ENCODE measurements at places on chromosomes 7 and 10.
A peak's percentile ranks its signal among the peaks of the same experiment; 100 is the strongest.

- DNase-seq = no peak
Measured at GRCh38 chr10:13822490-13822889, 235.7 kb downstream of the PRPF18 start.

DNA sequence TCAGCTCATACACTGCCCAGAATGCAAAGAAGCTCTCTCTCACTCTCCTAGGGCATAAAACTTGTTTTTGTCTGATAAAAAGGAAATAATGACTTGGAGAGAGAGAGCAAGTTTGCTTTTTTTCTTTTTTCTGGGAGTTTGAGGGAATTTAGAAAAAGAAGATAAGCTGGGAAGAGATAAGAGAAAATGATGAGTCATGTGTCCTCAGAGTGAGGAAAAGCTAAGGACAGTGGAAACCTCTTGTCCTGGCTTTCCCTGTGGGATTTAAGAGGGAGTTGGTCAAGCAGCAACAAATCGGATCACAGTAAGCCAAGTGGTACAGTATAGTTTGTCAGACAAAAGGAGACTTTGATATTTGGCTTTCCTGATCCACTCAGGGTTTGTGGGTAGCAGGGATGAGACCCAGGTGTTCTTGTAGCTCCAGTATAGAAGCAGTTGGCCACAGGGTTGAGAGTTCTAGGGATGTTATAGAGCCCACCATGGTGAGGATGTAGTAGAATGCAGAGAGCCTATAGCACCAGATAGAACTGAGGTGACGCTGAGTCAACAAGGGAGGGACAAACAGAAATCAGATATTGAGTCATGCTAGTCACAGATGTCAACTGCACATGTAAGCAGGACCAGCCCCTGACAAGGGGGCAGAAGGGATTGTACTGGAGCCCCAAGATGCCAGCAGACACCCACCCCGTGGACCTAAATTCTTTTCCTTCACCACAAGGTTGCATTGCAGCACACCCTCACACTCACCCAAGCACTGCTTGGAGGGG, 219.3 kb upstream of the TAC1 start:
- DNase-seq = no peak

- DNase-seq = no peak
Measured at GRCh38 chr7:111138193-111138569, 47.3 kb downstream of the LRRN3 start.

DNA sequence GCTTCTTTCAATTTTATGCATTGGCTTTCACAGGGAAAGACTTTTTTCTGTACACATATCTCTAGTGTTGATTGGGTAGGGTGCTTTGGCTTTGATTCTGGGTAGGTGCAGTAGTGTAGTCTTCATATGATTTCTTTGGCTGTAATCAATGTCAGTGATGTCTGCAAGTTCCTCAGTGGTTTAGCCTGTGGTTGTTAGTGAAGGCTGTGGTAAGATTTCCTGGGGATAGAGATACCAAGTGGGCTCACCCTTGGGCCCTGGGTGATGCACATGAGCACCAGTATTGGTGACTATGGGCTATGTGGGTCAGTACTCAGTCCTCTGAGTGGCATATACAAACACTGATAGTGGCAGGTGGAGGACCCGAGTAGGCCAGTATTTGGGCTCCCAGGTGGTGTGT, 13.0 kb downstream of the GIMAP8 start:
- no peak for DNase-seq

DNA sequence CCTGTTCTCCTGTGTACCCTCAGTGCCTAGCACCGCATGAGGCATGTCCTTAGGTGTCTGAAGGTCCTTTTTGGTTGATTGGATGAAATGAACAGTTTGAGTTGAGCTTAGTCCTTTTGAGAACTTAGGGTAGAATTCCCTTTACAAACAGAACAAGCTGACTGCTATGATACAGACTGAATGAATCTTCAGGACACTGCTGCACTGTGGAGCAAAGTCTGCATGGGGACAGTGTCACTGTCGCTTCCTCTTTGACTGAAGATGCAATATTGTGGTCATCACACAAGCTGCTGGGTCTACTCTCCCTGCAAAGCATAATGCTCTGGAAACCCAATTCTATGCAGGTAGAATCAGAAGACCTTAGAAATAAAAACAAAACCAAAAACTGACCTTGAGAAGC, 8.6 kb upstream of the PLAU start:
- no peak for DNase-seq

- no peak for DNase-seq
Measured at GRCh38 chr10:78895469-78895868, 173.3 kb upstream of the ZMIZ1 start.

DNA sequence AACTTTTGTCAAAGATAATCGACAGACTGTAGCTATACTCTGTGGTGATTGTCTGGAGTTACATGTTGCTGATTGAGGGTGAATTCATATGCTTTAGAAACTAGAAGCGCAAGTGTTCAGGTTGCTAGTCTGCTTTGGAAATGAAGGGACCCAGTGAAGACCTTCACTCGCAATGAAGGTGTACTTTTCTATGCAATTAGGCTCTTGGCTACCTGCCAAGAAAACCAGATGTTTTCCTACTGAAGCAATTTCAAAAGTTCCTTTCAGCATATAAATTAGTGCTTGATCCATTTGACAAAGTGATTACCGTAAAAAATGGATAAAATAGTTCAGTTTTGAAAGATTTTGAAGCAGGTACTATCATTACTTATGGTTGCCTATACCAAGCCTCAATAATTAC, 10.0 kb upstream of the STK31 start:
- DNase-seq = peak; percentile 47

GRCh38 chr7:116540743-116541142, 15.9 kb downstream of the CAV1 start:
- no peak for DNase-seq

DNA sequence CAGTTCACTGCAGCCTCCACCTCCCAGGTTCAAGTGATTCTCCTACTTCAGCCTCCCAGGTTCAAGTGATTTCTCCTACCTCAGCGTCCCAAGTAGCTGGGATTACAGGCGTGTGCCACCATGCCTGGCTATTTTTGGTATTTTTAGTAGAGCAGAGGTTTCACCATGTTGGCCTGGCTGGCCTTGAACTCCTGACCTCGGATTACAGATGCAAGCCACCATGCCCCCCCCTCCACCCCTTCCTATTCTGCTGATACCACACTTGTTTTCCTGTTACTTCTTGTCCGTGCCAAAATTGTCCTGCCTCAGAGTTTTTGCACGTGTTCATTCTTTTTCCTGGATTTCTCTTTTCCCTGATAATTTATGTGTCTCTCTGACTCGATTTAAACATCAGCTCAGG, 62.5 kb downstream of the R3HCC1L start:
- no peak for DNase-seq

DNA sequence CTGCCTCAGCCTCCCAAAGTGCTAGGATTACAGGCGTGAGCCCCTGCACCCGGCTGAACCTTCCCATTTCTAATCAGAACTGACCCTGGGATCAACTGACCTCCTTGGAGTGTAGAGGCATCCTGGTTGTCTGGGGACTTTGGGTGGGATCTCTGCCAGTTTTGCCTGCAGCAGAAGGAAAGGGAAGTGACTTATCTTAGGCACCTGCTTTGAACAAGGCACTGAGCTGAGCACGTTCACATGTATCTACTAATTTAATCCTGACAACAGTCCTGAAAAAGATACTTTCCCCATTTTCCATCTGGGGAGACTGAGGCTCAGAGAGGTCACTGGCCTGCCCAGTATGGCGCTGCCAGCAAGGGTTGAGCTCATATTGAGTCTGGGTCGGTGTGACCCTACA, 153.4 kb downstream of the CUX1 start:
- no peak for DNase-seq

- DNase-seq = no peak
Measured at GRCh38 chr7:41133690-41134299, 569.1 kb downstream of the INHBA start.

- DNase-seq = peak; percentile 67
Measured at GRCh38 chr7:108448584-108449505, 7.4 kb downstream of the NRCAM start.

DNA sequence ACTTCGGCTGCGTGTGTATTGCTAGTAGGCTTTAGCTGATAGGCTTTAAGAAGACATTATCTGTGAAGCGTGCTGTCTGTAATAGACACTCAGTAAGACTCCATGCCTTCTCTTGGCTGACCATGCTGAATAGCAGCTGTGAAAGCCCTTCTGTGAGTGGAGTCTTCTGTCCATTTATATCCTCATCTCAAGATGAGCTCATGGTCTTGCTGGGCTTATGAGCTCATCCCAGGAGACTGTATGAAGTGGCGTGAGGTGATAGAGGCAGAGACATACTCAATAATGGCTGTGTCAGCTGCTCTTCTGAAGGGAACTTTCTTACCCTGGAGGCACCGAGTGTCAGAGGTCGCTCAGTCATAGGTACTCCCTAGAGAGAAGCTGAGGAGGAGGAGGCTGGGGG, 111.5 kb downstream of the SH2D4B start:
- no peak for DNase-seq

- DNase-seq = no peak
Measured at GRCh38 chr7:20193242-20193777, 23.9 kb downstream of the MACC1 start.

DNA sequence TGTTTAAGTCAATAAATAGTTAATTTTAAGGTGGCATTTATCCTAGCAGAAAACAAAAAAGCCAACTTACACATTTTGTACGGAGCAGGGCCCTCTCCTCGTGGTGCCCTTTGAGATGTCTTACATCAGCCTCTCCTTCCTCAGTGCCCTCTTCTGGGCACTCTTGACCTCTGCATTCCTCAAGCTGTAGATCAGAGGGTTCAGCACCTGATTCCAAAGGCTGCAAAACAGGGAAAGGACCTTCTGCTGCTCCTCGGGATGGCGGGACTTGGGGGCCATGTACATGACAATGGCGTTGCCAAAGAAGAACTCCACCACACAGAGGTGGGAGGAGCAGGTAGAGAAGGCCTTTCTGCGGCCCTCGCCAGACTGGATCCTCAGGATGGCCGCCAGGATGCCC, 4.6 kb upstream of the OR2A14 start:
- no peak for DNase-seq

- no peak for DNase-seq
Measured at GRCh38 chr7:115004121-115004520, 82.2 kb downstream of the MDFIC start.

DNA sequence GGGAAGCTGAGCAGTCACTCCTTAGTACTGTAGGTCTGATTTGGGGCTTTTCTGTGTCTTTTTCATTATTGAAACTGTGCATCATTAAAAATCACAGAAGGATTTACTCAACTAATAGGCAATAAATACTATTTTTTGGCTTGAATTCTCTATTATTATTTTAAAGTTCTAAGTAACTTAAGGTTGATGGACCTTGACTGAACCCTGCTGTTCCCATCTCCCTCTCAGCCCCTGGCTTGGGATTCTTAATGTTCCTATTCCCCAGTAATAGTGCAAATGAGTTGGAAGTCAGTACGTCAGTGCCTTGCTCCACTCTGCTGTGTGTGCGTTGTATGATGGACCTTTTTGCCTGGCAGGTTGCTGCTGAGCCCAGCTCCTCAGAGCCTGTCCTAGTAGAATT, 166.3 kb downstream of the SND1 start:
- DNase-seq = no peak

DNA sequence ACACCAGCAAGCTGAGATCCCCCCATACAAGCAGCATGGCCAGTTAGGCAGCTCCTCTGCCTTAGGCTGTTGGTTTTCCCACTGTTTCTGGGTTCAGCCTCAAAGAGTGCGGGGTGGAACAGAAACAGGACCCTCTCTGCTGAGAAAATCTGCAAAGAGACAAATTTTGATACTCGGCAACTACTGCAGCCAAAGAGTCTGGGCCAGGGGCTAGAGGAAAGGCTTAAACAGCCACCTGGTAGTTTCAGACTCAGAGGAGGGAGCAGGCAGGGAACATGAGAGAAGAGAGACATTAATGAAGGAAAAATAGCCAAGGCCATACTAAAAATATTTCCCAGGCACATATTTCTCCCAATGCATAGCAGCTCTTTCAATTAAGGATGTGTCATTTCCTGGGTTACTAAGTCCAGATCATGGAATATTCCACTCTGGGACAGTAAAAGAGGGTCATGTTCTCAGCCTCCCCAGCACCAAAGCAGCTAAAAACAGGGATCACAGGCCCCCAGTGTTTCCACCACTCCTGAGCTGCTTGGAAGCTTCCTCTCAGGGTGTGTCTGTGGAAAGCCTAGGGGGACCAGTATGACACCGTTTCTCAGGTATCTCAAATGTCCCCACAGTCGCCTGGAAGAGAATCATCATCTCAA, 29.8 kb downstream of the PDLIM1 start:
- DNase-seq = no peak

DNA sequence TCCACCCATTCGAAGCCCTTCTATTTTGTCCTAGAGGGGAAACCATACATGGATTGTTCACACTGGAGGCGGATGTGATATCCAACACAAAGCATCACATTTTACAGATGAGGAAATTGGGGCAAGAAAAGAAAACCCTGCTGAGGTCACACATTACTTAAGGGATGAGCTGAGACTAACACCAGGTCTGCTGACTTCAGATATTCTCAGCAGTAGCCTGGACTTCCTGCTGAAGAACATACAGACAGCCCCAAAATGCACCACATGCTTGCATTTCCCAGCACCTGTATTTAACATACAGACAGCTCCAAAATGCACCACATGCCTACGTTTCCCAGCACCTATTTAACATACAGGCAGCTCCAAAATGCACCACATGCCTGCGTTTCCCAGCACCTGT, 11.2 kb downstream of the GIMAP5 start:
- no peak for DNase-seq

- no peak for DNase-seq
Measured at GRCh38 chr10:122632031-122632430, 67.6 kb downstream of the C10orf120 start.

GRCh38 chr10:52437205-52437646, 123.1 kb downstream of the DKK1 start:
- no peak for DNase-seq

DNA sequence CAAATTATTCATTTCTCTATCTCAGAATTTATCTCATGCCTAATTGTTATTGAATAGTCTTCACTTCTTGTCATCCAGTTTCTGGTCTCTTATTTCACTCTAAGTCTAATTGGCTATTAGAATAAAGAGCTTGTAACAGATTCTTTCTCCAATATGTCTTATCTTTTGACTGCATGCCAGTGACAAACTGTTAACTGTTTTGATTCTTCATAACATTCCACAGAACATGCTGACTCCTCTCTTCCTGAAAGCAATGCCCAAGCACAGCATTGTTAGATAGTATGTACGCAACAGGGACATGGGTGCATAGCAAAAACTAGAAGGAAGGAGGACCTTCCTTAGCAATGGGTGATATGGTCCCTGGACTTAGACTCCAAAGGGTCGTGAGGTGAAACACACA, 65.4 kb downstream of the TRUB1 start:
- DNase-seq = no peak

- no peak for DNase-seq
Measured at GRCh38 chr10:116766241-116766827, 24.0 kb upstream of the HSPA12A start.

- DNase-seq = no peak
Measured at GRCh38 chr7:24764972-24765744, 7.9 kb upstream of the GSDME start.
